ENCODE measurements at places on chromosomes 3 and 15. TPM values are rescaled to one million over a fixed set of nuclear protein-coding genes. Genes with fewer than 3 reads are reported as not detected.

KLHL24 gene
- total RNA-seq = 26.6 TPM

EOMES gene
- not detected for total RNA-seq

ANKRD63 gene
- total RNA-seq = not detected

SEMA3F gene
- total RNA-seq = 75.0 TPM

C15orf62 gene
- not detected for total RNA-seq

AP3B2 gene
- not detected for total RNA-seq

DNA sequence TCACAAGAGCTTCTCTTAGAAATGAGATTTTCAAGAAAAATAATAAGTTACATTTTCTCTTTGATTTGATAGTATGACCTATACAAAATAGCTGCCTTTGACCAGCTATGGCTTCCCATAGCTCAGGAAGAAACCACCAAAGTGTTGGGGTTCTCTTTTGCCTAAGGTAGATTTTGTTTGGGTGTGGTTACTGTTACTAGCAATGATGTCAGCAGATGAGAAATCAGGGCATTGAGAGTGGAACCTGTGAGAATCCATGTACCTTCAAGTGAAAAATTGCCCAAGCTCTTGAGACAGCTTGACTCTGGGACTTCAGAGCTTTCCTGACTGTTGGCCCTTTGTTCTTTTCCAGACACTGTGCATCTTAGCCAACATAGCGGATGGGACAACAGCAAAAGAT is 45.6 kb downstream of the NME9 start:
- no peak for DNase-seq
- no peaks in the 10 kb centered on the region for H3K27me3 ChIP-seq
- no peak overlapping the region for H3K27ac ChIP-seq
- H3K36me3 ChIP-seq = peaks cover 57% of the 10 kb centered on the region
- H3K4me3 ChIP-seq = no peak overlapping the region

DNA sequence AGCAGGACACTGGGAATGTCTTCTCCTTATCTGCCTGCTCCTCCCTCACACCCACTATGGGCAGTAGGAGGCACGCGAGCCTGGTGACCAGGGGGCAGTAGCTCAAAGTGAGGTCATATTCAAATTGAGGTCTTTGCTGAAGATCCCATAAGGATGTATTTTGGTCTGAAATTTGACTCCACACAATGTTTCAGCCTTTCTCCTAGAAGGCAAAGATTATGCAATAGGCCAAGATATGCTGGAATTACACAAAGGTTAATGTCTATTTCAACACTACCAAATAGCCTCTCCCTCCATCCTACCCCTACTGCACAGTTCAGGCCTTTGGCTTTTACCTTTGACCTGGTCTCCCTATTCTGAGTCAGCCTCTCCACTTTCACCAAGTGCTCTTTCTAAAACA is 203.0 kb downstream of the TIGIT start:
- H3K4me3 ChIP-seq = no peak overlapping the region
- no peaks in the 10 kb centered on the region for H3K27me3 ChIP-seq
- H3K36me3 ChIP-seq = no peaks in the 10 kb centered on the region
- peak overlapping the region; percentile 20 for H3K27ac ChIP-seq
- DNase-seq = no peak
- H3K4me1 ChIP-seq = peaks cover 10% of the 10 kb centered on the region

DNA sequence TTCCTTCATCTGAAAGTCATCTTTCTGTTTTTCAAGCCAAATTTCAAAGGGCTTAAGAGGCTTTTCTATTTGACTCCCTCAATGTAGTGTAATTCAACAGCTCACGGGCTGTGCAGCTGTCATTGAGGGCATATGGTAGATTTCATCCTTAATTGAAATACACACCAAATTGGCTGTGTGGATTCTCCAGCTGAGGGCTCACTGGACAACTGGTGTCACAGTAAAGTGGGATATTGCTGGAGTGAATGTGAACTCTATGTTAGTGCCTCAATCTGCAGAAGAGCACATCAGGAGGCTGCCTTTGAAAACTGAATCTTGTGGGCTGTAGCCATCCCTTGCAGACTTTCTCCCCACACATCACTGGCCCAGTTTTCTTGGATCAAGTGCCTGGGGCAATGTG is 120.1 kb downstream of the GALK2 start:
- no peak for DNase-seq
- H3K4me3 ChIP-seq = no peak overlapping the region
- H3K27me3 ChIP-seq = no peaks in the 10 kb centered on the region
- H3K36me3 ChIP-seq = peaks cover 5% of the 10 kb centered on the region
- peaks cover 3% of the 10 kb centered on the region for H3K4me1 ChIP-seq

GRCh38 chr3:73576999-73577461 is 47.7 kb downstream of the PDZRN3 start:
- no peaks in the 10 kb centered on the region for H3K36me3 ChIP-seq
- no peak overlapping the region for H3K27ac ChIP-seq
- DNase-seq = no peak
- no peaks in the 10 kb centered on the region for H3K4me1 ChIP-seq
- no peaks in the 10 kb centered on the region for H3K27me3 ChIP-seq

DNA sequence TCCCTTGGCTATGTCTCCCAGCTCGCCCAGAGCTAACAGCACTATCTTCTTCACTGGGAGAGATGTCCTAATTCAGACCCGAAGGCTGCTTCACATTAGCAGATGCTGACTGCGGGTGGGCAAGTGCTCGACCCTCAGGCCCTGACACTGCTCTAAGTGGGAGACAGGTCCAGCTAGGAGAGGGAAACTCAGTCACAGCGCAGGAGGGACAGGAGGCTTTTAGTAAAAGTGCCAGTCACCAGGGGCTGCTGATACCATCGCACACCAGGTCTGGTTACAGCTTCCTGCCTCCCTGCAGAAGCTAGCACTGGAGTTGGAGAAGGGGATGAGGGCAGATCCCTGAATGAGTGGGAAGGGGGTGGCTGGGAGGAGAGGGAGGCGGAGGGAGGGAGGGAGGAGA is 365.8 kb upstream of the RGMA start:
- no peak overlapping the region for H3K27ac ChIP-seq
- H3K27me3 ChIP-seq = no peaks in the 10 kb centered on the region
- no peak overlapping the region for H3K4me3 ChIP-seq
- H3K36me3 ChIP-seq = no peaks in the 10 kb centered on the region
- H3K4me1 ChIP-seq = peaks cover 10% of the 10 kb centered on the region
- no peak for DNase-seq

DNA sequence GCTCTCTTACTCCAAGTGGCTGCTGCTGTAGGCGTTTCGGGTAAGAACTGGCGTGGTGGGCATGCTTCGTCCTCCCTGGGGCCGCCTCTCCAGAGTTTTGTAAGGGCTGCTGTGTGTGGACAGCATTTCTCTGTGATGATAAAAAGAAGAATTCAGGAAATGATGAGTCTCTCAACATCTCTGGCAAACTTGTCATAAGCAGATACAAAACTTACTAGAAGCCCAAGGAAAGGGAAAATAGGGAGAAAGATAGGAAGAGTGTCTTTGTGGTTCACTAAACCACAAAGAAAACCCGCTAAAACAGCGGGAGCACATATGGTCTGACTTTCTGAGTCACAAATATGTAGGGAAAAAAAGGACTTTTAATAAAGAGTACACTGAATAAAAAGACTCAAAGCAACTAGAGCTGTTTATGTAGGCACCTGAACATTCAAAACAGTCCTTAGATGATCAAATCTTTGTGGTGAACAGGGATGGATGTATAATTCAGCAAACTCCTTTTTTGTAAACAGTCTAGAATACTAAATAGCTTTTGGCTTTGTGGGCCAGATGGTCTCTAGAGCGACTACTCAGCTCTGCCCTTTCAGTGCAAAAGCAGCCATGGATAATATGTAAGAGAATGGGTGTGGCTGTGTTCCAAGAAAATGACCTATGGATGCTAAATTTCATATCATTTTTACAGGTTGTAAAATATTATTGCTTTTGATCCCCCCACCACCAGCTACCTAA is 60.4 kb upstream of the LMOD3 start:
- DNase-seq = no peak
- H3K27me3 ChIP-seq = no peaks in the 10 kb centered on the region
- no peak overlapping the region for H3K27ac ChIP-seq
- no peak overlapping the region for H3K4me3 ChIP-seq
- no peaks in the 10 kb centered on the region for H3K4me1 ChIP-seq

GRCh38 chr3:126941721-126942270 is 41.1 kb upstream of the PLXNA1 start:
- no peak overlapping the region for H3K27ac ChIP-seq
- no peaks in the 10 kb centered on the region for H3K36me3 ChIP-seq
- H3K27me3 ChIP-seq = no peaks in the 10 kb centered on the region
- no peak overlapping the region for H3K4me3 ChIP-seq
- no peaks in the 10 kb centered on the region for H3K4me1 ChIP-seq

DNA sequence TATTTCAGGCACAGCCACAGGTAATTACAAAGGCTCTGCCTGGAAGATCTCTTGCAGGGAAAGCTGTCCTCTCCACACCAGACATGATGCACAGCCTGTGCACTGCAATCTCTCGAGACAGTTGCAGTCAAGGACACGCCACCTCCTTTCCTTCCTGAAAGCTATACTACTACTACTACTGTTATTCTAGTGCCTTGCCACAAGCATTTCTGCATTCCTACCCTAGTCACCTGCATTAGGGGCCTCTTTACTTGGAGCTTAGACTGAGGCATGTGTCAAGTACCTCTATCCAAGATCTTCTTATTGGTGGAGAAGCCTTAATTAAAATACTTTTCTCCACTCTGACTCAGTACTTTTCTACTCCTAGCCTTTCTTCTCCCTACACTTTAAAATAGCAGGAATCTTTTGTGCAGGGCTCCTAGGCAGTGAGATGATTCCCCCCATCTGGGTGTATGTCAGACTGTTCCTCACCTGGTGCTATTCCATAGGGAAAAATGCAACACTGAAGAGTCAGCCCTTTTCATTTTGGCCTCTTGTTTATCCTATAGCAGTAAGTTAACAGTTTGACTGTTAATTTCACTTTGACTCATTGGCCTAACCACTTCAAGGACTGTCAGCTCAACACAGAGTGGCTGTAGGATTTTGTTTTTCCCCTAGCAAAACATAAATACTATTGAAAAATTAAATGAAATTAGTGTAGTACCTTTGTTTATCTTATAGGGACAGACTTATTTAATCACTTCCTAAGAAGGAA is 78.9 kb downstream of the ESYT3 start:
- no peak overlapping the region for H3K27ac ChIP-seq
- no peak for DNase-seq
- peaks cover 5% of the 10 kb centered on the region for H3K36me3 ChIP-seq
- H3K4me3 ChIP-seq = no peak overlapping the region

DNA sequence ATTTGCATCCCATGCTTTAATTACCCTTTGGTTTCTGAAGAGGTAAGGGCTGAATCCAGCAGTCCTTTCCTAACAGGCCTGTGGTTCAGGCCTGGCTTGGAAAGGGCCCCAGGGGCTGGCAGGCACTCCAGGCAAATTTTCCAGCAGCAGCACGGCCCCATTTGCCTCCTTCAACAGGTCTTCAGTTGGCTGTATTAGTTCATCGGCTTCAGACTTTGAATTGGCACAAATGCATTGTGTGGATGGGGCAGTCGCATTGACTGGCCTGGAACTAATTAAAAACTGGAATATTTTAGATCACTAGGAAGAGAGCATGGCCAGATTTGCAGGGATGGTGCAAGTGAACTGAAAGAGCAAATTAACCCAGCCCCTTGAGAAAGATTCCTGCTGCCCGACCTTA is 207.8 kb upstream of the MCTP2 start:
- no peaks in the 10 kb centered on the region for H3K36me3 ChIP-seq
- no peak overlapping the region for H3K4me3 ChIP-seq
- H3K4me1 ChIP-seq = no peaks in the 10 kb centered on the region
- no peak for DNase-seq

- H3K4me3 ChIP-seq = no peak overlapping the region
- no peak for DNase-seq
- no peaks in the 10 kb centered on the region for H3K27me3 ChIP-seq
- H3K36me3 ChIP-seq = no peaks in the 10 kb centered on the region
Measured at GRCh38 chr3:30285188-30286006, 321.0 kb upstream of the TGFBR2 start.

- no peak overlapping the region for H3K4me3 ChIP-seq
- H3K4me1 ChIP-seq = no peaks in the 10 kb centered on the region
- no peak for DNase-seq
Measured at GRCh38 chr3:175851541-175851940, 992.4 kb downstream of the NAALADL2 start.

DNA sequence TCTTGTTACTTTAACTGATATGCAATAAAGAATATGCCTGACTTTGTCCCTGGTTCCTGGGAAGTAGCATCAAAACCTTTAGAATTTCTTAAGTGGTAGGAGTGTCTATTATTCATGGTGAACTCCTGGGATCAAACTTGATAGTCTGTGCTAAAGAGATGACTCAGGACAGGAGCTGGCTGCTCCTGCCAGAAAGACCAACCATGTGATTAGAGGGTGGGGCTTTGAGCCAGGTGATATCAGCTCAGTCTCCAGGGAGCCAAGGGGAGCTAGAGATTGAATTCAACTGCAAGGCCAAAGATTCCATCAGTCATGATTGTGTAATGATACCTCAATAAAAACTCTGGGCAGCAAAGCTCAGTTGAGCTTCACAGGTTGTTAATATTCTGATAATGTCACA is 20.6 kb upstream of the TMC3 start:
- no peak overlapping the region for H3K27ac ChIP-seq
- H3K4me1 ChIP-seq = no peaks in the 10 kb centered on the region
- no peak overlapping the region for H3K4me3 ChIP-seq
- DNase-seq = no peak
- H3K27me3 ChIP-seq = no peaks in the 10 kb centered on the region

DNA sequence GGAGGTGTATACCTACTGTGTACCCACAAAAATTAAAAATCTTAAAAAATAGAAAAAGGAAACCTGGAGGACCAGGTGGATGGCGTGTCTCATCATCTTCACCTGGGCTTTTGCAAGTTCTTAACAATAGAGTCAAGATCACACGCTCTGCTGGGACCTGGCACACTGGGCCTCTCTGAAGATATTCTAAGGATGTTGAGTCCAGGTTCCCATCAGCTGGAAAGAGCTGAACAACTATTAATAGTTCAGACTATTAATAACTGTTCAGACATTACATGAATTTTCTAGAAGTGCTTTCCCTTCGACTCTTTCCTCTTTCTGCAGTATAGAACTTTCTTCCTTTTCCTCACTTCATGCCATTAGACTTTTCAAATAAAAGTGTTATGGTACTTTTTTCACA is 320.2 kb upstream of the IL12A start:
- H3K36me3 ChIP-seq = no peaks in the 10 kb centered on the region
- H3K27ac ChIP-seq = no peak overlapping the region
- no peaks in the 10 kb centered on the region for H3K4me1 ChIP-seq
- H3K4me3 ChIP-seq = no peak overlapping the region
- H3K27me3 ChIP-seq = no peaks in the 10 kb centered on the region

GRCh38 chr3:9361691-9362388 is 1.0 kb upstream of the THUMPD3 start:
- H3K27ac ChIP-seq = peak overlapping the region; percentile 94
- peaks cover 23% of the 10 kb centered on the region for H3K36me3 ChIP-seq
- peak overlapping the region; percentile 66 for H3K4me3 ChIP-seq
- no peaks in the 10 kb centered on the region for H3K4me1 ChIP-seq
- no peak for DNase-seq

DNA sequence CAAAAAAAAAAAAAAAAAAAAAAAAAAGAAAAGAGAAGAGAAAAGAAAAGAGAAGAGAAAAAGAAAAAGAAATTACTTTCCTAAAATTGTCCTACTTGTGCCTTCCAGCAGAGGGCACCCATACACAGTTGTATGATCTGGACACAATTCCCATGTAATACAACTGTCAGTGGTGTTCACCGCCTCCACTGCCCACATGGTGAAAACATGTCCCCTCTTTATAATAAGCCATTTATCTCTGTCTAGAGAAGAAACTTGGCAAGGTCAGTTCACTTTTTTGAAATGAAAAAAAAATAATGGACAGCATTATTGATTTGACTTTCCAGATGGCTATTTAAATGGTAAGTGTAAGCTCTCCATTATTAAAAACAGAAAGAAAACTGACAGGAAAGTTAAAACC is 459.4 kb downstream of the GBE1 start:
- no peaks in the 10 kb centered on the region for H3K4me1 ChIP-seq
- no peaks in the 10 kb centered on the region for H3K36me3 ChIP-seq
- H3K27me3 ChIP-seq = no peaks in the 10 kb centered on the region
- DNase-seq = no peak
- H3K27ac ChIP-seq = no peak overlapping the region
- no peak overlapping the region for H3K4me3 ChIP-seq

Measured in ascending aorta (tissue), 2 donors.